ENCODE measurements at places on chromosomes 16 and 17. TPM values are rescaled to one million over a fixed set of nuclear protein-coding genes. Genes with fewer than 3 reads are reported as not detected.
A peak's percentile ranks its signal among the peaks of the same experiment; 100 is the strongest.

GRCh38 chr17:35793257-35793656 lies 2.2 kb downstream of the MMP28 start:
- DNase-seq = no peak

The KRT15 gene
- total RNA-seq = 0.59 TPM

DNA sequence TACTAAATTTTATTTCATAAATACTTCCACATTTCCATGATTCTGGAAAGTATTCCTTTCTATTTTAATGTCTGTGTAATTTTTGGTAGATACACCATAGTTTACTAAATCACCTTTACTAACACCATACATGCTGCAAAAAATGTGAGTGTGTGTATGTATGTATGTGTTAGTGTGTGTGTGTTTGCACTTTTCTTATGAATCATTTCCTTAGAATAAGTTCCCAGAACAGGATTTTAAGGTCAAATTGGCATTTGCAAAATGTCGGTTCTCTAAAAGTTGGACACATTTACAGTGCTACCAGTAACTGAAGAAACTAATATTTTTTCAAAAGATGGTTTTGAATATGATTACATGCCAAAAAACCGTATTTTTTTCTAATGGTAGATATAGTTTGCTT lies 137.1 kb downstream of the CYB561 start:
- DNase-seq = no peak

DNA sequence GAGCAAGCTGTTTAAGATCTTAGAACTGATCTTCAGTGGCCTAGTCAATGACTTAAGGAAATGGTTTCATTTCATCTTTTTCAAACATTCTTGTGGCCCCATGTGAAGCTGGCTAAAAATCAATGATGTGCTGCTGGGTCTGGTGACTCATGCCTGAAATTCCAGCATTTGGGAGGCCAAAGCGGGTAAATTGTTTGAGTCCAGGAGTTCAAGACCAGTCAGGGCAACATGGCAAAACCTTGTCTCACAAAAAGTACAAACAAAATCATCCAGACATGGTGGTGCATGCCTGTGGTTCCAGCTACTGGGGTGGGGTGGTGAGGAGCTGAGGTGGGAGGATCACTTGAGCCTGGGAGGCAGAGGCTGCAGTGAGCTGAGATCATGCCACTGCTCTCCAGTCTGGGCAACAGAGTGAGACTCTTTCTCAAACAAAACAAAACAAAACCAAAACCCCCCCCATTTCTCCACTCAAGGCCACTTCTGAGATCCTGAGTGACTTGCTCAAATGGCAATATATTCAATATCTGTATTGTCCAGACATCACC lies 17.4 kb upstream of the COL1A1 start:
- DNase-seq = no peak

The CCL14 gene
- total RNA-seq = not detected

DNA sequence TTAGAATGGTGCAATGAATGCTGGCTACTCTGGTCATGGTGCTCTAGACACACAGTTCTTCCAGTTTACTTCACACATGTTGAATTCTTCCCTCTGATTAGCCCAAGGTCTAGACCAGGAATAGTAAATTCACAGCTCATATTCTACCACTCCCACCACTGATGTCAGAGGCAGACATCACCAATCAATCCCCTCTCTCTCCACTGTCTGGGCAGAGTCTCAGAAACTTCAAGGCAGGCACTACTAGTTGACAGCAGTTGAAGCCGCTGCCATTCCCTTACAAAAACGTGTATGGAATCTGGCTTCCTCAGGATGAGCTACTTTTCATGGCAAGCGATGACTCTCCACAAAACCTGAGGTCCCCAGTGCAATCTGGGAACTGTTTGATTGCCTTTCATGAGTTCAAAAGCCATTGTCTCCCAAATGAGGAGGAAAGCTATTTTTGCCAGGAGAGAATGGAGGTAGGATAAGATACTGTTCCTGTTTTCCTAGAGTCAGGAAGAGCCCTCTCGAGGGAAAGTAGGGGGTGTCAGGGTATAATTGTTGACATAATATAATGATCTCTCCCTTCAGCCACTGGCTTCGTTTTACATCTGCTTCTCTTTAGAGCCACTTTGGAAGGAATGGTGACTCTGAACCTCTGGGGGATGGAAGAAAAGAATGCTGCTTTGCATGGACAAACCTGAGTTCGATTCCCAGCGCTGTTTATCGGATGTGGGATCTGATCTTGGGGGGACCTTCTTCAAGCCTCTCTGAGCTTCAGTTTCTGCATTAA lies 90.0 kb downstream of the FOXL1 start:
- DNase-seq = peak; percentile 57

The FLCN gene
- 36.4 TPM for total RNA-seq

The WSB1 gene
- total RNA-seq = 66.7 TPM

DNA sequence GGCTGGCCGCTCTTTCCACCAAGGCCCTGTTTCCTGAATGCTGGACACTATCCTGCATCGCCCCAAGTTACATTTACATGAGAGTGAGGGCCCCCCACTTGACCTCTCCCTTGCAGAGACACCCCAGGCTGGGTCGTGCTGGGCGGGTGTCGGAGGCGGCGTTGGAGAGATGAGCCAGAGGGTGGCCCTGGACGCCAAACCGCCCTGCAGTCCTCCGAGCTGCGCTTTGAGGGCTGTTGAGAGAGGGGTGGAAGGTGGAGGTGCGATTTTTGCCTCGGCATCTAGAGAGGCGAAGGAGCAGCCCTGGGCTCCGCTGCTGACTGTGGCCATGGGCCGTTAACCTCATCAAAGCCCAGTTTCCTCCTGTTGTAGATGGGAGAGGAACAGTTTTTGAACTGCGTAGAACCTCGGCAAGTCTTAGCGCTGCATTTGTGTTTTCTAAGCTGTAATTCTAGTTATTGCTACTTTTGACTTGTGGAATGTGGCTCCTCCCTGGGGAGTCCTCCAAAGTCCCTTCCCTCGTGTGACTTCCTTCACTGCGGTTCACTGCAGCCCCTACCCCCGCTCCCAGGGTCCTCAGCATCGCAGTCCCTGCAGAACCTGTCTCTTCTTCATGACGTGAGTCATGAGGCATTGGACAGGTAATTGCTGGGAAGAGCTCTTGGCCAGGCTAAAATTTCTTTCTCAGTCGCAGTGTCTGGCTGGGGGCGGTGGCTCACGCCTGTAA lies 986 bp upstream of the ELOB start:
- DNase-seq = peak; percentile 77
